ENCODE measurements at places on chromosomes 16 and 17.

DNA sequence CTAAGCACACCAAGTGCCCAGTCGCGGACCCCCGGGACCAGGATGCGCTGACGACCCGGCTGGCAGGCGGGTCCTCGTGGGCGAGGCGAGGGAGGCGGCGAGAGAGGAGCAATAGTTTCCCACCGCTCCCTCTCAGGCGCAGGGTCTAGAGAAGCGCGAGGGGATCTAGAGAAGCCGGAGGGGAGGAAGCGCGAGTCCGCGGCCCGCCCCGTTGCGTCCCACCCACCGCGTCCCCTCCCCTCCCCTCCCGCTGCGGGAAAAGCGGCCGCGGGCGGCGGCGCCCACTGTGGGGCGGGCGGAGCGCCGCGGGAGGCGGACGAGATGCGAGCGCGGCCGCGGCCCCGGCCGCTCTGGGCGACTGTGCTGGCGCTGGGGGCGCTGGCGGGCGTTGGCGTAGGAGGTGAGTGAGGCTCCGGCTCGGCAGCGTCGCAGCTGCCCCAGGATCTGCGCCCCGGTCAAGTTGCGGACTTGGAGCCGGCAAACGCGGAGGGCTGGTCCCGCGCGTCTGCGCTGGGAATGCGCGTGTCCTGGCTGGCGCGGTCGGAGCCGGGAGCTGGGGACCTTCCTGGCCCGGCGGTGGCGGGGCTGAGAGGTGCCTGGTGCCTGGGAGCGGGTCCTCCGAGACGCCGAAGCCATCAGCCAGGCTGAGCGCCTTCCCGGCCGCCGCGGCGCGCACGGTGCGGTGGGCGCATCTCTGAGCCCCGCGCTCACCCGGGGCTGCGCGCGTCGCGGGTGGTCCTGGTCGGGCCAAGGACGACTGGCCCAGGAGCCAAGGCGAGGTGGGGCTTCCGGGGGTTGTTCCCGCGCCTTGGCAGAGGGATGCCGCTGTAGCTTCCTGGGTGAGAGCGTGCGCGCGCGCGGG is at the start of gene ITGB3:
Gene ITGB3, plus strand, starts transcription at position 287 of the 862 bp plus-strand sequence. Its CDS starts 35 bp downstream, at position 322.
- peak; percentile 64 for DNase-seq

DNA sequence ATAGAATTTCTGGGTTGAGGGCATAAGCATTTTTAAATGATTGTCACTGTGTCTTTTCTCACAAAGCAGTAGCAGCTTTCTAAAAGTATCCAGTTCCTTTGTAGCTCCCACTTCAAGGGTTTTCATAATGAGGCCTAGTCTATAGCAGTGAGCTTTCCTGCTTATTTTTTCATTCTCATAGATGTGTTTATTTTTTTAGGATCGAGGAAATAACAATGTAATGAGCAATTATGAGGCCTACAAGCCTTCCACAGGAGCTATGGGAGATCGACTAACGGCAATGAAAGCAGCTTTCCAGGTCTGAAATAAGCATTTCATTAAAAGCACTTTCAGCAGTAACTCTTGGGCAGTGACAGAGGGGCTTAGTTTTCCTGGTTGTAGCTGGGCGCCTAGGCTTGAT is 10.6 kb upstream of the PSMC5 start:
- no peak for DNase-seq

DNA sequence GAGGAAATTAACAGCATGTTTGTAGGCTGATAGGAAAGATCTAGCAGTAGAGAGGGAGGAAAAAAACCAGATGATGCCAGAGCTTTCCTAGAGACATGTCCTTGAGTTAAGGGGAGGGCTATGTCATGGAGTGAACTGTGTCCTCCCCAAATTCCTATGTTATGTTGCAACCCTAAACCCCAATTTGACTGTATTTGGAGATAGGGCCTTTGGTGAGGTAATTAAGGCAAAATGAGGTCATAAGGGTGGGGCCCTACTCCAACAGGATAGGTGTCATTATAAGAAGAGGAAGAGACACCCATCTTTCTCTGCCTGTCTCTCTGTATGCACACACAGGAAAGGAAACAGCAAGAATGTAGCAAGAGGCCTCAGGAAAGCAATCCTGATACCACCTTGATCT is 195.3 kb upstream of the AXIN2 start:
- DNase-seq, result no peak

DNA sequence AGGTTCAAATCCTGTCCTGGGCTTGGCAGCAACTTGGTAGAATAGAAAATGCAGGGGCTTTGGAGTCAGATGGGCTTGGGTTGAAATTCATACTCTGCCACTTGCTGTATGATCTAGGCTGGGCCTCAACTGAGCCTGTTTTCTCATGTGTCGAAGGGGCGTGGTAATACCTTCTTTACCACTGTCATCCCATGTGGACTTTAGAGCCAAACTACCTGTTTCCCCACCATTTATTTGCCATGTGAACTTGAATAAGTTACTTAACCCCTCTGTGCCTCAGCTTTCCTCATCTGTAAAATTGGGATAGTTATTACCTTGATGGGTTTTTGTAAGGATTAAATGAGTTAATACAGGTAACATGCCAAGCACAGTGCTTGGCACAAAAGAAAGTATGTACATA is 106.0 kb downstream of the COPRS start:
- DNase-seq, result no peak

All from T-helper 1 cell (primary cell).